ENCODE measurements at places on chromosomes 2 and 18.

GRCh38 chr18:69397096-69397495 is 3.6 kb upstream of the DOK6 start:
- no peak for DNase-seq

- DNase-seq: no peak
Observed at GRCh38 chr2:37604716-37605115, 66.7 kb downstream of the CDC42EP3 start.

DNA sequence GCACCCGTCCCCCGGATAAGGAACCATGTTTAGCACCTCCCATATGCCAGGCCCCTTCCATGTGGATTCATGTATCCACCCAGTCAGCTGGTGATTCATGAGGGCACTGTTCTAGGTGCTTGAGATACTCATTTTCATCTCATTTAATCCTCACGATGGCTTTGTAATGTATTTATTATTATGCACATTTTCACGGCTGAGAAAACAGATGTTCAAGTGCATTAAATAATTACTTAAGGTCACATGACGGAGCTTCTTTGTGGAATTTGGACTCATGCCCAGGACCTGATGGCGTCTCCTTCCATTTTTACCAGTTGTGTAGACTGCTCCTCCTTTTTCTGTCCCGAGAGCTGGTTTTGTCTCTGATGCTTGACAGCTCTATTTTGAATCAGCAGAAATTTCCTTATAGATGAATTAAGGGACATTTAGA is 72.2 kb upstream of the RBM44 start:
- no peak for DNase-seq

DNA sequence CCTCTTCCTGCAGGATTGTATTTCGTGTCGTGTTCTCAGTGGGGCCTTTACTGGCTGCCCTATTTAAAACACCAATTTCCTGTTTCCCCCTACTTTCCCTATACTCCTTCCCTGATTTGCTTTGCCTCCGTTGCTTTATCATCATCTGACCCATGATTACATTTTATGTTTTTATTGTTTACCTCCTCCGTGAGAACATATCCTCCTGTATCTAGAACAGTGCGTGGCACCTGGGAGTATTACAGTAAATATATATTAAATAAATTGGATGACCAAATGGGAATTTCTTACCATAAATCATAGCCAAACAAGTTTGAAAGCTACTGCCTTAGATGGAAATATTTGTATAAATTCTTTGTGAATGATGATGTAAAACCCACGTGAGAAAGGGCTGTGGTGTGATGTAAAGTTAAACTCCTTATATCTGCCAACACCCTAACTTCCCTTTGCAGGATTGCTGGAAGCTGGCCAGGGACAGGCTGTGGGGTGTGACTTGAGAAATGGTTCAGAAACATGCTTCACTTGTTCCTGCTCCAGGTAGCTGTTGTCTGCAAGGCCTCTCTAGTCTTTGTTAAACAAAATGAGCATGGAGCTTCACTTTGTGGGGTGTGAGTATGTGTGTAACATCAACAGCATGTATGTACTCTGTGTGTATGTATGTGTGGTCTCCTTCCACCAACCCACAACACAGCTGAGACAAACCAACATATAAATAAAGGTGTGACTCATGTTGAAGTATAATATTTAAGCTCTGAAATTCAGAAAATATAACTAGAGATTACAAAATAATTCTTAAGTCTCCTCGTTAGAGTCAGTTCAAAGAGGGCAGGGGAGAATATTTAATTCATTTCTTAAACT is 40.3 kb downstream of the LHCGR start:
- no peak for DNase-seq

GRCh38 chr18:78913830-78914231 is 65.8 kb upstream of the SALL3 start:
- DNase-seq: no peak

DNA sequence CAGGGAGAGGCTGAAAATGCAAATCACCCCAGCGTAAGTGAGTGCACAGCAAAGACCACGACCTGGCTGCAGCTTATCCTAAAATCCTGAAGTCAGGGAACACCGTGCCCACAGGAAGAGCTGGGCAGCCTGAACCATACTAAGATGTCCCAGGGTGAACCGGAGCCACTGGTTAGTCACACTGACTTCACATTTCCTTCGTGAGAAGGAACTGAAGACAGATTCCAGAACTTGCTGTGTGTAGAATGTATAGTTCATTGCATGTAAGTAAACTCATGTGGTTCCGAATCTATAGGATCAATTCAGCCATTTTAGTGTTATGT is 84.6 kb upstream of the NDUFV2 start:
- no peak for DNase-seq

- DNase-seq: no peak
Observed at GRCh38 chr2:178756343-178756742, 50.9 kb downstream of the TTN start.

- DNase-seq: no peak
Observed at GRCh38 chr2:138676619-138677021, 103.6 kb downstream of the NXPH2 start.

DNA sequence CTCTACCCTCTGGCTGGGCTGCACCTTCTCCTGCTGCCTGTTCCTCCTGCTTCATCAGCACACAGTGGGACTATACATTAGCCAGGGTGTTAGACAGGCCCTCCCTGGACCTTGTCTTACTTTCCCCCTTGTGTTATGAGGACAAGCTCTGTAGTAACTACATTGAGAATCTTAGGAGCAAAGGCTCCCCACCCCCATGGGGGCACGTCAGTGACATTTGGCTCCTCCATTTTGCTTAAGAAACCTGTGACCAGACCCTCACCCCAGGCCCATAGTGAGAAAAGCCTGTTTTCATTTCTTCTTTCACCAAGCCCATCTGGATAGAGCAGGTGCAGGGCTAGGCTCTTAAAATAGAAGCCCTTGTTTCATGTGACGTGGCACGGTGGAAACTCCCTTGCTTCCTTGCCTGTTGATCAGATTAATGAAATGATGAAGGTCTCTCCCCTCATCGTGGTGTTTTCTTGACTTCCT is 146.7 kb downstream of the RPIA start:
- DNase-seq: no peak

- DNase-seq: no peak
Observed at GRCh38 chr2:1607971-1608688, 136.2 kb downstream of the PXDN start.

- DNase-seq: no peak
Observed at GRCh38 chr2:157173740-157174184, 83.7 kb upstream of the GALNT5 start.

GRCh38 chr18:76553715-76554546 is 58.9 kb upstream of the ZNF516 start:
- DNase-seq: no peak

DNA sequence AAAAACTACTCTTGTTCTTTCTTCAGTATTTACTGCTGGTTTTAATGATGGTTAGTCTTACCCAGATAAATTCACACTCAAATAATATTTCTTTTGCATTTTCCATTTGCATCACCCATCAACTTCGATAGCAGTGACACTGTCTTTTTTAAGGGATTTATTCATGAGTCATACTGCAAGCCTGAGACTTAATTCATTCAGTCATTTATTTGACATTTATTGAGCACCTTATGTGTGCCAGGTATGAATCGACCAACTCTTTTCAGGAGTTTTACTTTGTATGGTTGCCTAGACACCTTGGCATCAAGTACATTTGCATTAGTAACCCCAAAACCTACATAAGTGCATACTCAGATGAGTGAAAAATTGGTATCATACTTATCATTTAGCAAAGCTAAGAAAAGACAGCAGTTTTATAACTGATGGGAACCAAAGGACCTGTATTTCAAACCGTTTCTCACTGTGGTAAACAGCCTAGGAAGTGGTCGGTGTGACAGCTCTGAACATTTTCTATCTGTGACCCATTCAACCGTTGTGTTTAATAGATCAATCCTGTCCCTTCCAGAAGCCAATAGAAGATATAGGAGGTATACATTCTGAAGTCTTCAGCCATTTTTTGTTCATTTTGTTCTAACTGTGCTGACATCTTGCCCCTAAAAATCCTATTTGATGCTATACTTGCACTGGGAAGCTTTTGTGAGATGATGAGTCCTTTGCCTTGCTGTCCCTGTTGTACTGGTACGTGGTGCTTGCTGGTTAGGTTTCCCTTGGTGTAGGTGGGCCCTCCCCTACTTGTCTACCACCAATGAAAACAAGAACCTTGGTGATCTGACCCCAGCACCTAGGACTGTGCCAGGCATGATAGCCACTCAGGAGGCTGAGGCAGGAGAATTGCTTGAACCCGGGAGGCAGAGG is 484.7 kb upstream of the RAB12 start:
- DNase-seq: no peak

DNA sequence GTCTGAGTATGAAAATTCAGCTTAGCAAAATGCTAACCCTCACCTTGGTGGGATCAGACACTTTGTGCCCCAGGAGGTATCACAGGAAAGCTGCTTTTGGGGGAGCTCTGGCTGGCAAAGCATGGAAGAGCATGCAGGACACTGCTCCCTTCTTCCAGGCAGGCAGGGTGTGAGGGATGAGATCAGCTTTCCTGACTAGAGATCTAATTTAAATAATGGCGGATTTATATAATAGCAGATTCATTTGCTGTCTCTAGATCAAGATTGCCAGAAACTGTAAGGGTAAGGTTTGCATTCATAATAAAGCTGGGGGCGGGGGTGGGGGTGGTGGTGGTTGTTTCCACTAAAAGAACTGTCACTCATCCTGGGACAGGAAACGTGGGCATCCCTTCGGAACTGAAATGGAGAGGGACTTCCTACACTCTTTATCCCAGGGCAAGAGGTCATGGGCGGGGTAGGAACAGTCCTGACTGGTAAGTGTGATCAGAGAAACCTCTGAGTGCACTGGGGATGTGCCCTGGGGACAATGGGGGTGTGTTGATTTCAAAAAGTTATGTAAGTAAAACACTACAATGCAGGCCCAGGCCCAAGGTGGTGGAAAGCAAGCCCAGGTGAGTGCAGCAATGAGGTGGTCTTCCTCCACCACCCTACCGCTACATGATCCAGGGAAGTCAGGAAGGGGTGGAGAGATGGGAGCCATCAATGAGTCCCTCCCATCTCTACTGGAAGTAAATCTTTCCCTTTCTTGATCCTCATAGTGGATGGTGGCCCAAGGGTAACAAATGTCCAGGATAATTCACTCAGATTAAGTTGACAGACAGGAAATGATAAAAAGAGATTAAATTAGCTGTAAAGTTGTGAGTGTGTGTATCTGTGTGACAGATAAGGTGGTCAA is 171.4 kb upstream of the SERPINE2 start:
- no peak for DNase-seq

- no peak for DNase-seq
Observed at GRCh38 chr2:128801576-128801975, 482.9 kb upstream of the HS6ST1 start.

- DNase-seq: no peak
Observed at GRCh38 chr2:239222312-239222660, 178.5 kb downstream of the HDAC4 start.

- DNase-seq: no peak
Observed at GRCh38 chr2:226905718-226906117, 69.9 kb downstream of the RHBDD1 start.

GRCh38 chr18:8695932-8696517 is 9.3 kb upstream of the MTCL1 start:
- no peak for DNase-seq

DNA sequence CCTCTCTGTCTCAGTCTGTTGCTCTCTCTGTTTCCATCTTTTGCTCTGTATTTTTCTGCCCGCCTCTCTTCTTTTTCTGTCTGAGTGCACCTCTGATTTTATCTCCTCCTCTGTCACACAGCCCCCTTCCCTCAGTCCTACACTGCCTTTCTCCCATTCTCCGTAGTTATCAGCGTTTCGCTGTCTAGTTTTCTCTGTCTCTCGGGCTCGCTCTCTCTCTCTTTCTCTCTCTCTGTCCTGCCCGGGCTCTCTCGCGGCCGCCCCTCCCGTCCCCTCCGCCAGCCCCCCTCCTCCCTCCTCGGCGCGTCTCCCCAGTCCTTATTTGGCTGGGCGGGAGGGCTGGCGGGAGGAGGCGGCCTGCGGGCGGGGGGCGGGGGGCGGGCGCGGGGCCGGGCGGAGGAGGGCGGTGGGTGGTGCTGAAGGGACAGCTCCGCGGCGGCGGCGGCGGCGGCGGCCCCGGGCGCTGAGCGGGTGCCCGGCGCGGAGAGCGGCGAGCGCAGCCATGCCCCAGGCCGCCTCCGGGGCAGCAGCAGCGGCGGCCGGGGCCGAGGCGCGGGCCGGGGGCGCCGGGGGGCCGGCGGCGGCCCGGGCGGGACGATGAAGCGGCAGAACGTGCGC is at the start of gene KCNK3:
Gene KCNK3, plus strand, starts transcription at position 444 of the 618 bp plus-strand sequence. Its CDS starts 154 bp downstream, at position 598.
- DNase-seq: peak; percentile 24

GRCh38 chr2:48733067-48733503 is 22.4 kb downstream of the LHCGR start:
- DNase-seq: no peak

Measured in stimulated activated CD4-positive, alpha-beta T cell treated with anti-CD3 and anti-CD28 coated beads, Interleukin-12 subunit alpha, Interleukin-12 subunit beta, amount 100 ng/mL, for 48 hours (primary cell).